AG10803 (cell line): ENCODE measurements at places on chromosomes 3 and 15.

DNA sequence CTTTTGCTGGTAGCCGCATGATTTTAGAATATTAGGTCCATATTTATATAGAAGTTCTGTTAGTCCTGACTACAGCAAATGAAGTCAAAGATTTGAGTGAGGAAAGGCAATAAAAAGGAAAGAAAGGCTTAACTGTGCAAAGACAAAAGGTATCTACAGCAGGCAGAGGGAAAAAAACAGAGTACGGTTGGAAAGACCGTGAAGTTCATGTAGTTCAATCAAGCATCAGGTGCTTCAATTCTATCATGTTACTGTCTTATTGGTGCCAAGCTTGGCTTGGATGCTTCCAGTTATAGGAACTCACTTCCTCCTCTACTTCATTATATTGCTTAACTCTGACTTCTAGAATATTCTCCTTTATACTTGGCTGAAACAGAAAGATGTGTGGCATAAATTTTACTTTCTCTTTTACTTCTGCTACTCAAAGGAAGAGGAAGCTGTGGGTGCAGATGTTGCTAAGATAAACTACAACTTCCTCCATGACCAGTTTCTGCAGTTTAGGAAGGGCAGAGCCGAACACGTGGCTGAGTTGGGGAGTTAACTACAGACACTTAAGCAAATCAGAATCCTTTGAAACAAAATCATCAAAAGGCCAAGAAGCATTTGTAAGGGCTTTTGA lies 72.6 kb upstream of the ZBED2 start:
- peak; percentile 28 for DNase-seq

- DNase-seq = no peak
These were observed 7.7 kb upstream of the ROPN1B start for GRCh38 chr3:125961289-125961589.

DNA sequence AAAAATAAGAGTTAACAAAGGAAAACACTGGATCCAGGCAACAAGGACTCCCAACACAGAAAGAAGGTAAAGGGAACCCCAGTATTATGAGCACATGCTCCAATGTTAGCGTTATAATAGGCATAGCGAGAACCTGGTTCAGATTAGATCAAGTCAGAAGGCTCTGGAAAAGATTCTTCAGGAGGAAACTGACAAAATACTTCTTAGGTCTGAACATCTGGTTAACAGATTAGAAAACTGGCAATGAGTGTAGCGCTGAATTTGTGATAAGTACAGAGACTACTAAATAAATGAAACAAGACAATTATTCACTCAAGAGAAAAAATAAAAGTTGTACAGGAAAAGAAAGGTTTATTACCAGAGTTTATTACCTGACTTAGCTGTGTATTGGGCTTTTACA lies 146.1 kb downstream of the DPH6 start:
- peak; percentile 65 for DNase-seq

- no peak for DNase-seq
These were observed 30.1 kb upstream of the NANOGP8 start for GRCh38 chr15:35115155-35115725.

GRCh38 chr15:70479056-70479455 lies 284.3 kb downstream of the UACA start:
- DNase-seq = no peak

DNA sequence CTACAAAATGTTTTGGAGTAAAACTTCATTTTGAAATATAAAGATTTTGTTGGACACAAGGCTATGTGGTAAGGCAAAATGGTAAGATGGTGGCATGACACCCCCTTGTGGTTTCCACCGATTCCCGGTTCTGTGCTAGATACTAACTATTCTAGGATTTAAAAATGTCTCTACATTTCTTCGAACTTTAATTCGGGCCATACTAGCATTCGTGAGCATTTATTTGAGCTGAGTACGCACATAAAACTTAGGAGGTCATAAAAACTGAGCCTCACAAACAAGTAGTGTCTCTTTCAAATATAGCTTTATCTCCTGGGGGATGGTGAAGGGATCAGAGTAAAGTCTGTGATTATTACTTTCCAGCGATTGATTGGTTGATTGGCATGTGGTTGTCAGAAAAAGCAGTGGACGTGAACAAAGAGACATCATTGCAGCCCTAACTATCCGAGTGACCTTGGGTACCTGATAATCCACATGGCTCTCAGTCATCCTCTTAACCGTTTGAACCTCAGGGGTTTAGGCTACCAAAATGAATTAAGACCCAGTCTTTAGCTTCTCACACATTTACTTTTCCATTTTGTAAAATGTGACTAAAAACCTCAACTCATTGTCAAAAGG lies 1.1 kb upstream of the ZNF639 start:
- DNase-seq = peak; percentile 52

- DNase-seq = no peak
These were observed 1.1 kb downstream of the SEC11A start for GRCh38 chr15:84714821-84715220.
